ENCODE measurements at places on chromosomes 3 and 15.

DNA sequence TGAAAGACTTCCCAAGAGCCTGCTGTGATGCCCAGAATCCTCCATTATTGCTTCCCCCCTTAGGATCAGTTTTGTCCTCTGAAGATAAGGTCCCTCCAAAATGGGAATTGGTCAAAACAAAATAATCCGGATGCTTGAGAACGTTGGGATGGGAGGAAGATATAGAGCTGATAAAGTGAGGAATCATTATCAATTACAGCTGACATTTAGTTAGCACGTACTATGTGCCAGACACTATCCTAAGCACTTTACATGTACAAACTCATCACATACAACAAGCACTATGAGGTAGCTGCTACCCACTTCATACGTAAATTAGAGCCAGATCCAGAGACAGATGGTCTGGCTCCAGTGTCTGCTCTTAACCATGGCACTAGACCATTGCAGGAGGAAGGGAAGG is 6.6 kb upstream of the RPP25 start:
- DNase-seq: no peak

DNA sequence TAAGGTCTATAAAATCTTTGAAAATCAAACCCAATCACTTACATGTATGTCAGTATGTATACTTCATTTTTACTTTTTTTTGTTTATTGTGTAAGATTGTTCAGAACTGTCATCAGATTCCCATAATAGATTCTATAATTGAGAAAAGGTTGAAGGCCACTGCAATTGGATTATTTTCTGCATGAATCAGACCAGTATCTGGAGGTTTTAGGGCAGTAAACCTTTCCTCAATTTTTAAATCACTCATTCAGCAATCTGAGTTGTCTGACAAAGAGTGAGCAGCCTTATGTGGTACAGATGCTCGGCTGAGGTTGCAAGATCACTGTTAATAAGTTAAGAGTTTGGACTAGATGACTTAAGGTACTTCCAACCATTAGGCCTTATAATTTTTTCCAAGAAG is 96.0 kb downstream of the TP63 start:
- DNase-seq: no peak

- no peak for DNase-seq
Observed at GRCh38 chr3:156317462-156318074, 197.2 kb downstream of the KCNAB1 start.

GRCh38 chr15:31069360-31070000 is 32.0 kb downstream of the TRPM1 start:
- DNase-seq: no peak

DNA sequence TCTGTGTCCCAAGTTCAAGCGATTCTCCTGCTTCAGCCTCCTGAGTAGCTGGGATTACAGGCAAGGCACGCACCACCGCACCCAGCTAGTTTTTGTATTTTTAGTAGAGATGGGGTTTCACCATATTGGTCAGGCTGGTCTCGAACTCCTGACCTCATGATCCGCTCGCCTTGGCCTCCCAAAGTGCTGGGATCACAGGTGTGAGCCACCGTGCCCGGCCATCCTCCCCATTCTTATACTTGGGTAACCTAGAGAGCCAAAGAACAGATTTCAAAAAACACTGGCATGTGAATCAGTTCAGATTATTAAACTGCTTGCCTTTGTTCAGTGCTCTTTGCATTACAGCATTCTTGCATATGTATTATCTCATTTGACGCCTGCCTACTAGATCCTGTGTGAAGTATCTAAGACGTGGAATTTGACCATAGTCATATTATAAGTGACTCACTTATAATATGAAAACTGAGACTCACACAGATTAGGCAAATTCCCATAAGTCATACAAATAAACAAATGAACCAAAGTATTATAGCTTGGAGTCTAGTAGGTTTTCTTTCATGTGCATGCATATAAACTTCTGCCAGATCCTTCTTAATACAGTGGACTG is 123.5 kb downstream of the UNC13C start:
- DNase-seq: no peak
